ENCODE measurements at places on chromosomes 2 and 18. TPM values are rescaled to one million over a fixed set of nuclear protein-coding genes. Genes with fewer than 3 reads are reported as not detected.

ZSWIM2 gene
- total RNA-seq = not detected

ERICH2 gene
- 1.4 TPM for total RNA-seq

MYO1B gene
- total RNA-seq = 244 TPM

FOXD4L1 gene
- total RNA-seq = not detected

FAM124B gene
- total RNA-seq = not detected

SGPP2 gene
- total RNA-seq = 0.08 TPM

SIX3 gene
- total RNA-seq = not detected

ICA1L gene
- total RNA-seq = 0.42 TPM

DNAH7 gene
- not detected for total RNA-seq

SMYD1 gene
- total RNA-seq = not detected

YPEL5 gene
- 62.3 TPM for total RNA-seq

LRRTM1 gene
- total RNA-seq = not detected

HOXD9 gene
- total RNA-seq = not detected

CCBE1 gene
- total RNA-seq = 9.2 TPM

TXNDC2 gene
- 0.34 TPM for total RNA-seq

TPO gene
- 0.23 TPM for total RNA-seq

THOC1 gene
- 34.4 TPM for total RNA-seq

UBR3 gene
- total RNA-seq = 7.7 TPM

MC5R gene
- not detected for total RNA-seq

PSD4 gene
- total RNA-seq = 44.3 TPM

RAX gene
- total RNA-seq = not detected
